Right kidney (tissue), 9 donors: ENCODE measurements at places on chromosomes 6 and 20.

DNA sequence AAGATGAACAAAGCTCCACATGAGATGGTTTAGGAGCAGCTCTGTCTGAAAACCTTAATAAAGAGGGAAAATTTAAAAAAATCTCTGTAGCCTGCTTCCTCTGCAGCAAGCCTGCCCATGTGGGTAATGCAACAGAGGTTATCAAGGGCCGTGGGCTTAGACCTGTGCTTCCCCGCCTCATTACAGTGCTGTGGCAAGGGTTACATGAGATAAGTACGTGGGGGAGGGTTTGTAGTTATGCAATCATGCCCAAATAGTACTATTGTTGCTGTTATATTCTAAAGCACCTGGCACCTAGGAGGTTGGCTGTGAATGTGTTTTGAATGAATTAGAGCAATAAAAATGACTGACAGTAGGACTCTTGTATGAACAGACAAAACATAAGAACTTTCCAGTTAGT is 68.3 kb downstream of the PKHD1 start:
- no peak for DNase-seq

DNA sequence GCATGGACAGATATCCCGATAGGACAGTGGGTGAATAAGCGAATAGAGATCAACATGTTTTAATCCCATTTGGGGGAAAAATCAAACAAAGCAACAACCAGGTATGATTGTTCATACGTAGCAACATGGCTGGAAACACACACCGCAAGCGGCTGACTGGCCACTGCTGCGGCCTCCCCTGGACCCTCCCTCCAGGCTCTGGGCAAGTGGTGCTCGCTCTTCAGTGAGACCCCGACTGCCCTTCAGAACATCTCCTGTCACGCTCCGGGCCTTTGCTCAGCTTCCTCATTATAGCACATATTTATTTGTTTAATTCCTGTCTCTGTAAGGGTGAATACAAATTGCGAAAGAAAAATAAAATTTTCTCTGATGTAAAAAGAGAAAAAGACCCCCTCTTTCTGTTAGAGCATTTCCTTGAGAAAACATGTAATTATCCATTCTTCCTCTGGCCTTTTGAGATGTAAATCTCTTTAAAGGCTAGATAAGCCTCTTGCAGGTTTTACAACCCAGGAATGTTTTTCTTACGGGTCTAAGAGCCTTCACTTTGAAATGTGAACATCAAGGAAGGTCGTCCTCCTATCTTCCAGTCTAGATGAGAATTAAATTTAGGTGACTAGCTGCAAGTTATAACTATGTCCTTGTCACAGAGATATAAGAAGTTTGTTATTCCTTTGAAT is 11.0 kb upstream of the FAM210B start:
- no peak for DNase-seq

- DNase-seq = no peak
Measured at GRCh38 chr6:160394654-160395035, 46.5 kb downstream of the SLC22A3 start.

DNA sequence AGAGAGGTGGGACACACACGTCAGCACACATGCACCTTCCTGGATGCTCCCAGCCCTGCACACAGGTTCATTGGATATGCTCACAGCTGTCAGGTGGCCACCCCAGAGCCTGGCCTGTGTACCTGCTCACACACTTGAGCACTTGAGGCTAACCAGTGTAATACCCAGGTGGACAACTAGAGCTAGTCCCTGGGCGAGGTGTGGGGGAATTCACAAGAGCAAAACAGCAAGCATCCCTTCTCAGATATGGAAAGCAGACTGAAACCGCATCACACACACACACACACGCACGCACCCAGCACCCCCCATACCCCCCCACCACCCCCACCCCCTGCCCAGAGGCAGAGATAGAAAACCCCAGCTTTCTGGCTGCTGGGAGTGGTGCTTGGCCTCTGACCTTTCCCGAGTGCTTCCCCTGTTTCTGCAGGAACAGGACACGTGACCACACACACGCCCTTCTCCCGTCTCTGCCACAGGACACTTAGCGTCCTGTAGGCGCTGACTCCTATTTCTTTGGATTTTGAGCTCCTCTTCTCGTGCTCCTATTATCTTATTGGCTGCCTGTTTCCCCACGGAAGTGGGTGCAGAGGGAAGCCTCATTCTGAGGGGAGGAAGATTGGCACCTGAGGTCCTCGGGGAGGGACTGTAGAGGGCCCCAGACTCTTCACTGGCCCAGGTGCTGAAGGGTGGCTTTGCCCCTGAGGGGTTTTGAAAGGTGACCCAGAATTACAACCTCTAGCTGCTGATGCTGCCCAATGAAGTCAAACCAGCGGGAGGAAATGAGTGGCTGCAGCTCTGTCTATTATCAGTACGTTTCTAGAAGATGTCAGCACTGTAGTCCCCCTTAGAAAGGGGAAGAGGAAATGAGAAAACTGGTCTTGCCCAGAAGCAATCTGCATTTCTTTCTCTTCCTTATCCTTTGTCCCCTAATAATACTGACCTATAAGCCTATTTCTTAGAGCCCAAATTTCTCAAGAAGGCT is 65.8 kb downstream of the SYTL3 start:
- DNase-seq = no peak

DNA sequence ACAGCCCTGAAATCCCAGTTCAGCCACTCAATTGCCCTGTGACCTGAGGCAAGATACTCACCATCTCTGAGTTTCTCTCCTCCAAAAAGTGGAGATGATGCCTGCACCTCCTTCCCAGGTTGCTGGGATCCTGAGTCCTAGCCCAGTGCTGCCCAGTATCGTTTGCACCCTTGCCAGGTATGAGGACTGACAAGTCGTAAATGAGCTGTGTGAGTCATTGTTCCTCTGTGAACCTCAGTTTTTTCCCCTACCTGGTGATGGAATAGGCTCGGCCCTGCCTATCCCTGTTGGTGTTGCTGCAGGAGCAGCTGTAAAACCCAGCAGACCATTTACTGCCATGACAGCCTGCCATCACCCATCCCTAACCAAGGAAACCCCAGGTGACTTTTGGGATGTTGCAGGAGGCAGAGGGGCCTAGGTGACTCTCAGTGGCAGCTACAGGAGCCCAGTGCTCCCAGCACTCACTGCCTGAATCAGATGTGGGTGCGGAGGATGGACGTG is 229.3 kb downstream of the SYNDIG1 start:
- DNase-seq = no peak

DNA sequence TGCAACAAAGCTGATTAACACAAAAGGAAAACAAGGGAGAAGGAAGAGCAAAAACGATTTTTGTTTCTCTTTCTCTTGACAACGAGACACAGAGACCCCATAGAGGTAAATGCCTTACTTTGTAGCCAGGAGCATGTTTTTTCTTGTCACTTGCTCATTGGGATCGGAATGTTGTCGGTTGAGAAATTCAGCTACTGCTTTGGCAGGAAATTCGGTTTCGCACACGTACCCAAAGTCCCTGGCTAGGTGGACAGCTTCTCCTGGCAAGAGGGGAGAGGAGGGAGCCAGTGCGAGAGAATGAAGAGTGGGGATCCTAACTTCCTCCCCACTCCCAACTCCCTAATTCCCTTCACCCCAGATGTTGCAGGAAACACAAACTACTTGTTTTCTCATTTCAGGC is 14.5 kb downstream of the TFAP2A start:
- DNase-seq = no peak

GRCh38 chr20:25360631-25361286 is 29.9 kb downstream of the ABHD12 start:
- no peak for DNase-seq

DNA sequence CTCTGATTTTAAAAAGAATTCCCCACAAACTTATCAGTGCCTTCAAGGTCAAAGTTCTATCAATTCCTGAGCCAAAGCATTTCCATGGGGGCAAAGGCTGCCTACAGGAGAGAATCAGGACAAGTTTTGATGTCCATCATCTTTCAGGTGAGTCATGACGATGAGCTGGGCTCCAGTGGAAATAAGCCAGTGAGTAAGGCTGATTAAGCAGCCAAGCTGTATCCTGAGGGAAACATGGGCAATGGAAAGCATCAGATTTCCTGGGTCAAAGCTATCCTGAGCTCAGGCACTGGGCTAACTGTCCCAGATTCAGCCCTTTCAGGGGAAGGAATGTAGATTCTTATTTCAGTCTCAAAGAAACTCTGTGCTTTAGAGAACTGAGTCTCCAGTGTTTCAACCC is 377.4 kb downstream of the CD109 start:
- no peak for DNase-seq

DNA sequence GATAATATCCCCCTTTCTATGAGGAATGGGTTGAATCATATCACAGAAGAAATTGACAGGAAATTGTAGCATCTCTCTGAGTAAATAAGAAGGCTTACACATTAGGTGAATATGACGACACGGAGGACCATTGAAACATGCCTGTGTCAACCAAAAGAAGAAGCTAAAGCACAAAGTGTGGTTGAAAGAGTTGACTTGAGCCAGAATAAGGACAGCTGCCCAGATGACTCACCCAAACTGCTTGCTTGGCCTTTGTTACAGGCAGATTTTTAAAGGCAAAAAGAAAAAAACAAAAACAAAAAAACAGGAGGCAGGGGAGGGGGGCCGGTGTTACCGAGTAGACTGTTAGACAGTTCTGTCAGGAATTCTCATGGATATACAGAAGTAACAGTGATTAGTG is 129.8 kb upstream of the EDN1 start:
- DNase-seq = no peak

- no peak for DNase-seq
Measured at GRCh38 chr6:106149472-106150069, 63.4 kb downstream of the PRDM1 start.

DNA sequence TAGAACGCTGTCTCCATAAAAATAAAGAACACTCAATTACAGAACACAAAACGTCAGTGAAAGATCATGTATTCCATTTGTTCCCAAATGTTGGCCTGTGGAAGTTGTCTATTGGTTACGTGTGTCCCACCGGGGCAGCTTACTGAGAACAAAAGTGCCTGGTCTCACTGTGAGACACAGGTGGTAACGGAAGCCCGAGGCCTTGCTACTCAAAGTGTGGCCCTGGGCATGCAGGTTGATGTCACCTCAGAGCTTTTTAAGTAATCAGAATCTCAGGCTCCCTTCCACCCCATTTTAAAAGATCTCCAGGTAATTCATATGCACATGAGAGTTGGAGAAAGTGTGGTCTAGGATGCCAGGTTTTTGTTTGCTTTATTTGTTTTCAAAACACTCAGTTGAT is 422.5 kb upstream of the OPRM1 start:
- no peak for DNase-seq

- no peak for DNase-seq
Measured at GRCh38 chr6:23618366-23618765, 507.6 kb upstream of the NRSN1 start.

DNA sequence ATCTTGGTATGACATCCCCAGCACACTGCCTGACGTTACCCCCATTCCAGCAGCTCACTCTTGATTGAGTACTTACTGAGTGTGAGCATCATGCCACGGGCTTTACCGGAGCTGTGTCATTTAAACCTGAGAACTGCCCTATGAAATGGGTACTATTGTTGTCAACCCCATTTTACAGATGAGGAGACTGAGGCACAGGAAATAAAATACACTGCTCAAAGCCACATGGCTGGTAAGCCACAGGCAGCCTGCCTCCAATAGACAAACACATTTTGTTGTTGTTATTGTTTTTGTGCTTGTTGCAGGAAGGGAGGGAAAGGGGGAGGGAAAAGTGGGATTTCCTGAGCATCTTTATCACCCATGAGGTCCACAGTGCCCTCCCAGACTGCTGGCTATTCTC is 53.5 kb upstream of the SLC32A1 start:
- no peak for DNase-seq

- no peak for DNase-seq
Measured at GRCh38 chr20:35370751-35371150, 41.0 kb downstream of the UQCC1 start.

- DNase-seq = no peak
Measured at GRCh38 chr6:69622924-69623323, 173.9 kb downstream of the LMBRD1 start.

GRCh38 chr6:129767776-129768485 is 58.0 kb upstream of the ARHGAP18 start:
- no peak for DNase-seq

GRCh38 chr20:36231331-36231730 is 4.9 kb upstream of the AAR2 start:
- DNase-seq = no peak

- no peak for DNase-seq
Measured at GRCh38 chr20:50409495-50409894, 100.7 kb upstream of the PTPN1 start.

DNA sequence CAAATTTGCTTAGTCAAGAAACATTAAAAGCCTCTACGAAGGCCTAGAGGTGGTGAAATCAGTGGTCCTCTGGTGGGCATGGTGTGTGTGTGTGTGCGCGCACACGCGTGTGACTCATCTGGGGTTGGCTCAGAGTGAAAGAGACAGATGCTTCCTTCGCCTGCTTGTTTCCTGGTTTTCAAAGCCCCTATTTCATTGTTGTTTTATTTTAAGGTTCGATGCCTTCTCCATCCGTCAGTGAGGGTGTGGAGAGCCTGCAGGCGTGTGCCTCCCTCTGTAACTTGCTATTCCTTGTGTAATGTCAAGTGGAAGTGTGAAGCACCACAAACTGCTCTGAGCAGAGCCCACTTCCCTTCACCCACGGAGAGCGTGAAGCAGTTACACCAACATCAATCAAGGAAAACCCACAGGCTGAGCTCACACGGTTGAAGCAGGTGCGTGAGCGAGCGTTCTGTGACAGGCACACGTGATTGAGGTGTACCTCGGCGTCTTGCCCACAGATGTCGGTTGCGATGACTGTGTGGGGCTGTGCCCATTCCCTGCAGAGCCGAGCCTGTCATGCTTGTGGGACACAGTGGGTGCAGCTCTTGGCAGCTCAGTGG is 233.9 kb downstream of the PRL start:
- no peak for DNase-seq

DNA sequence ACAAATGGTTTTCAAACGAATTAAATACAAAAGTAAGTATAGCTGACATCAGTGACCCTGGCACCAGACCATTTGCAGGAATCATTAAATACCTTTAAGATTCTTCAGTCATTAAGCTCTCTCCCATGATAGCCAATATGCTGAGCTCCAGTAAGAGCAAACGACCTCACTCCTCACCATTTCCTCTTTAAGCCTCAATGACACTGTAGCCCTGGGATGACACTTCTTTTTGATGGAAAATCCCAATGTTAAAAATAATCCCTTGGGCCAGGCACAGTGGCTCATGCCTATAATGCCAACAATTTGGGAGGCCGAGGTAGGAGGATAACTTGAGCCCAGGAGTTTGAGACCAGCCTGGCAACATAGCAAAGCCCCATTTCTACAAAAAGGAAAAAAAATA is 3.3 kb upstream of the SGK1 start:
- no peak for DNase-seq

- DNase-seq = peak; percentile 19
Measured at GRCh38 chr20:32674362-32674789, 635 bp upstream of the C20orf203 start.
